ENCODE measurements at places on chromosomes 16 and 17.

- no peak for DNase-seq
Observed at GRCh38 chr17:11780621-11781020, 182.4 kb downstream of the DNAH9 start.

- DNase-seq: peak; percentile 82
Observed at GRCh38 chr16:52051414-52052172, 495.4 kb downstream of the TOX3 start.

- DNase-seq: no peak
Observed at GRCh38 chr16:64428463-64429113, 693.3 kb downstream of the CDH11 start.

GRCh38 chr17:49742166-49742638, 21.7 kb downstream of the FAM117A start:
- DNase-seq: no peak

- no peak for DNase-seq
Observed at GRCh38 chr17:49575679-49576087, at the start of gene NXPH3. NXPH3 (plus strand) TSS chr17:49575871; CDS start chr17:49576220, 349 bp downstream.

GRCh38 chr17:29237476-29238132, 9.1 kb upstream of the CRYBA1 start:
- DNase-seq: no peak

- peak; percentile 91 for DNase-seq
Observed at GRCh38 chr16:19532601-19533000, 8.9 kb downstream of the CCP110 start.

GRCh38 chr17:81212365-81212764, 10.4 kb downstream of the CEP131 start:
- no peak for DNase-seq

GRCh38 chr16:3825103-3825502, 55.4 kb downstream of the CREBBP start:
- DNase-seq: no peak

DNA sequence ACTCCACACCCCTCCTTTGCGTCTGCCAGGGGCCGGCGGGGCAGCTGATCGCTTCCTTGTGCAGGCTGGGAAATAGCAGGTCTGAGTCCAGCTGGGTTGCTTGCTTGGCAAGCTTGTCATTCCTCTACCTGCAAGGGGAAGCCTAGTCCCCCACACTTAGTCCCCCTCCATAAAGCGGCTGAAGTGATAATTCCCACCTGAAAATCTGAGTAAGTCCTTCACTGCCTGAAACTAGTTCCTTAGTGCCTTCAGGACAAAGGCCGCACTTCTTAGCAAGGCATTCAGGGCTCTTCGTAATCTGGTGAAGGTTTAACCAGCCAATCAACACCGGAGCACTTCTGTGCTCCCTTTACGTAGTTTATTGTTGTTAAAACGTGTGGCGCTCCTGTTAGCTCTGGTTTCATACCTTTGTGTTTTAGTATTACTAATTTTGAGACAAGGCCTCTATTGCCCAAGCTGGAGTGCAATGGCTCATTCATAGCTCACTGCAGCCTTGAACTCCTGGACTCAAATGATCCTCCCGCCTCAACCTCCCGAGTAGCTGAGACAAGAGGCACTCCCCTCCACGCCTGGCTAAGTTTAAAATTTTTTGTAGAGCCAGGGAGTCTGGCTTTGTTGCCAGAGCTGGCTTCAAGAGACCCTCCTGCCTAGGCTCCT, 817 bp downstream of the PSKH1 start:
- DNase-seq: no peak

- DNase-seq: no peak
Observed at GRCh38 chr16:5509794-5510193, 412.2 kb upstream of the EEF2KMT start.

- no peak for DNase-seq
Observed at GRCh38 chr17:81898029-81898866, 3.8 kb upstream of the NPB start.

- no peak for DNase-seq
Observed at GRCh38 chr16:68700120-68700519, 37.0 kb upstream of the CDH1 start.

GRCh38 chr17:74011966-74012365, 191.5 kb upstream of the RPL38 start:
- DNase-seq: no peak

DNA sequence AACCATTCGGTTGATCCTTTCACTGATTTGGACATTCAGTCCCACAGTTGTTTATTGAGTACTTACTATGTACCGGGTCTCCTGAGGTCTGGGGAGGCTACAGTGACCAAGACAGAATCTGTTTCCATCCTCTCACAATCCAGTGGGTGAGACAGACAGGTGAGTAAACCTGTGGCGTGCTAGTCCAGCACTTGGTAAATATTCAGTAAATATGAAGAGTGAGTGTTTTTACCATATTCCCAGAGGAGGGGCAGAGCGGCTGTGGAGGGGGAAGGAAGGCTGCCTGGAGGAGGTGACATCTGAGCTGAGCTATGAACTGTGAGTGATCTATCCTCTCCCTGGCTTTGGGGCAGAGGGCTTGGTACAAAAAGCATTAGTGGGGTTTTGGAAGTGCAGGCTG, 31.4 kb downstream of the CCR7 start:
- DNase-seq: no peak

DNA sequence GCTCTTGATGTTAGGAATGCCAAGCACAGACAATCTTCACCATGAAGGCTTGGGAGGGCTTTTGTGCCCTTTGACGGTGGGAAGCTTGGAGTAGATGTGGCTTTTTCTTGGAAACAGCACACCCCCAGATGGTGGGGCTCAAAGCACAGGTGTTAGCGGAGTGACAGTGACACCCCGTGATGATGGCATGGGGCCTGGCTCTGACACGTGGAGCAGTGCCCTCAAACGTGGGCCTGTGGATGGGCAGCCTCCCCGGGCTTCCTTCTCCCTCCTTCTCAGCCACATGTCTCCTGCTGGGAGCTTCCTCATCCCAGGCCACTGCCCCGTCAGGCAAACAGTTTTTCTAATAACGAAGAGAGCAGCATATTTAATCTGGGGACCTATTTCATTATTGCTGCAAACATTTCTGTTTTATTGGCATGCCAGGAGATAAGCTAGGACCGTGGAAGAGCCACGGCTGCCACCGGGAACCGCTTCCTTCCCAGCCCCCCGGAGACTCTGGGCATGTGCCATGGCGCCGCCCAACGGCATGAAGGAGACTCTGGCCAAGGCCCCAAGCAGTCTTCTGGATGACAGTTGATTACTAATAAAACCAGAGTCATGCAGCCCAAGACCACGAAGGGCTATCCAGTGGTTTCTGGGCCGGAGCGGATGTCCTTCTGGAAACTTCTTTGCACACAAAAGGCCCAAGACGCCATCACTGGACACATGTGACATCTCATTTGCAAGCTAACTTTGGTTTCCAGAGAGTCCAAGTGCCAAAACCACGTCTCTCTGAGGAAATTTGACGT, 280.3 kb upstream of the FOXF1 start:
- no peak for DNase-seq

- DNase-seq: no peak
Observed at GRCh38 chr17:13477180-13477611, 124.5 kb downstream of the HS3ST3A1 start.

DNA sequence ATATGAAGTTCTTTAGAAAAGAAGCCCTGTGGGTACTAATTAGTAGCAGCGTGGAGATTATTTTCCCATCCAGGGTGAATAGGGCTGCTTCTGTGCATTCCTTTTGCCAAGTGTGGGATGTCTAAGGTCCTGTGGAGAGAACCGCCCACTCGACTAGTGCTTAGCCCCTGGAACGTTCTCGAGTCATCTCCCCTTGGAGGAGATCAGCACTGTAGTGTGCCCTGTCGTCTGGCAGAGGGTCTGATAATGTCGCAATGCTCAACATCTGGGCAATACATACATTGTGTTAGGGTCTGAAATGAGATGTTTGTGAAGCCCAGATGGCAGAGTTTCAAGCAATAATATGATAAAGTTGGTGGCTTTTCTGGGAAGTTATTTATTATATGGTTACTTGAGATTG, 64.8 kb downstream of the SPECC1 start:
- no peak for DNase-seq

- DNase-seq: no peak
Observed at GRCh38 chr16:27127308-27127707, 60.6 kb downstream of the C16orf82 start.

DNA sequence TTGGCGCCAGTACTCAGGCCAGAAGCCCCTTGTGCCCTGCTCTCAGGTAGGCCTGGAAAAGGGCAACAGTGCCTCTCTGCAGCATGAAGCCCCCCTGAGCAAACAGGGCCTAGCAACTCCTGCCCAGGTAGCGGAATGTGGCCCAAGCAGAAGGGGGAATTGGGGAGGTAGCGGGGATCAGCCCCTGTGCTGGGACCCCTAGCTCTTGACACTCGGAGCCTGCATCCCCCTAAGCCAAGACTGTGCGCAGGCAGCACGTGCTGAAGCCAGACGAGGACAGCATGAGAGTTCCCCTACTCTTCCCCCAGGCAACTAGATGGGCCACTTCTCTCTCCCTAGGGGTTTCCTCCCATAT, 823 bp upstream of the CD2BP2 start:
- DNase-seq: no peak

GRCh38 chr17:17723354-17724261, 42.4 kb downstream of the RAI1 start:
- no peak for DNase-seq

DNA sequence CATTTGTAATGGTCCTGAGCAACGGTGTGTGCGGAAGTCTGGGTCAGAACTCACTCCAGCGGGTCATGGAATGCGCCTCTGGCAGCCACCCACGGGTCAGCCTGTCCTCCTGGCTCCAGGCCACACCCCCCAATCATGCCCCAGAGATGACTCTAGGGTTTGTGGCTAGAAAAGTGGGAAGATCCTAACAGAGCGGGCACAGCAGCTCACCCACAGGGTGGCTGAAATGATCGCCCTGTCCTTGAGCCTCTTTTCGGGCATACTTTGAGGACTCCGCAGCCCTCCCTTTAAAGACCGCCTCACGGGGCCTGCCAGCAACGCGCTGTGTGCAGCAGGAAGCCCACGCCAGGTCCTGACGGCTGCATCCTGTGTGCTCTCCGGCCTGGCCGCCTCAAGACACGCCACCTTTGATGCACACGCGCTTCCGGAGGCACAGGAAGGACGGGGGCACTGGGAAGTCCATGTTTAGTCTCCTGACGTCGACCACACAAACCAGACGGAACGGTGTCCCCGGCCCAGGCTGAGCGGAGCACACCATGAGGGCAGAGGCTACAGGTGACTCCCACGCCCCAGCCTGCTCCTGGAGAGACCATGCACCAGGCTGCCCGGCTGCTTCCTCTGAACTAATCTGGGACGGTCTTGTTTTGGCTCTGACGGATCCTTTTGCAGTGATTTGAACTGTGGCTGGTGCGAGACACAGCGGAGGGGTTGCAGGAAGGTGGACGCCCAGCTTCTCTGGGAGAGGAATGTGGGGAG, 92.9 kb downstream of the TBC1D16 start:
- DNase-seq: no peak

DNA sequence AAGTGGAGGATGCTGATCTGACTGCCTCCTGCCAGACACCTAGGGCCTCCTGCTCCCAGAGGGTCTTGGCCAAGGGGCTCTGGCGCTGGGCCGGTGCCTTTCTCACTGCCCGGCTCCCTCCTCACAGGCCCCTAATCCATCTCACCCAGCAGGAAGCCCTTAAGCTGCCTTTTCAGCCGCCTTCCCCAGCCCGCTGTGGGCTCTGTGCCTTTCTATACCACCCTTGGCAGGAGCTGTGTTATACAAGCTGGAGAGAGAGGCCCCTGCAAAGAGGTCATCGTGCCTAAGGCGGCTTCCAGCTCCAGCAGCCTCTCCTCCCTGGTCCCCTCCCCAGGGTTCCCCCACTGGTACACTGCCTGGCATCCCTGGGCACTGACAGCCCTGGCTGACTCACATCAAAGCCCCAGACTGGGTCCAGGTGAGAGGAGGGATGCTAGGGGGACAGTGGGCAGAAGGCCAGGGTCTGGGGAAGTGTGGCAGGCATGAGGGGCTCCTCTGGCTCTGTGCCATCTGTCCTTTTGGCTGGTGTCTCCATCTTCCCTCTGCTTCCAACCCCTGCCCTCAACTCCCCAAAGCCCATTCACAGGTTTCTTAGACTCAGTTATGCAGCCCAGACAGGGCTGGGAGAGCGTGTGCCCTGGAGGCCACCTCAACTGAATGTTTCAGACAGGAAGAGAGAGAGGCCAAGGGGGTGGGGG, 15.3 kb upstream of the FZD2 start:
- DNase-seq: no peak

DNA sequence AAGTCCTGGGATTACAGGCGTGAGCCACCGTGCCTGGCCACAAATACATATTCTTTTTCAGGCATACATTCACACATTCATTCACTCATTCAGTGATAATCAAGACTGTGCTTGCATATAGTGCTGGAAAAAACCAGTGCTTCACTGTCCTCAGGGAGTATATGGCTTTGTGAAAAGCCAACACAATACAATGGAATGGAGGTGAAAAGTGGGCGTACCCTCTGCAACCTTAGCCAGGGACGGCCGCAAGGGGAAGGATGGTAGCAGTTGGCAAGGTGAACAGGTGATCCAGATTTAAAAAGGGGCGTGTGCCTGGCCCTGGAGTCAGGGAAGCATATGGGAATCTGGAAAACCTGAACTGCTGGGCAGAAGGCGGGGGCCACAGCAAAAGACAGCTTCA, 18.1 kb upstream of the GAN start:
- no peak for DNase-seq

- DNase-seq: no peak
Observed at GRCh38 chr16:51155820-51156806, 5.0 kb upstream of the SALL1 start.

- DNase-seq: no peak
Observed at GRCh38 chr16:88886420-88886844, 20.0 kb upstream of the PABPN1L start.

DNA sequence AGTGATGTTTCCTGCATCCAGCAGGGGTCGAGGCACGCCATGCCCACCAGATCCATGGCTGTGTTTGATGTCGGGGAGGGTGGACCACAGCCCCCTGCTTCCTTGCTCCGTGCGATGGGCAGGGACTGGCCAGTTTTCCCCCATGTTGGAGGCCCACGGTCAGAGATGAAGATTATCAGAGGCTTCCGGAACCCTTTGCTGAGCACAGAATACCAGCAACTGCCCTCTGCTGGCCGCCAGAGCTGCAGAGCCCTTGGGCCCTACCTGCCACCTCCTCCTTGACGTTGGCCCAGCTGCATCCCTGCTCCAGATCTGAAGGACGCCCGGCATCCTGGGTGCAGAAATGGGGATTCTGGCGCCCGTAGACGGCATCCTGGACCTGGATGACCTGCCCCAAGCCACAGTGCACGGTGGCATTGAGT, 23.7 kb upstream of the BCO1 start:
- no peak for DNase-seq

GRCh38 chr17:37309051-37309450, 66.7 kb upstream of the C17orf78 start:
- no peak for DNase-seq

- DNase-seq: no peak
Observed at GRCh38 chr16:31529108-31529936, 1.6 kb downstream of the AHSP start.

GRCh38 chr17:2336852-2337543, at the start of gene SGSM2:
SGSM2 (plus strand) TSS chr17:2337501; CDS start chr17:2337689, 188 bp downstream.
- DNase-seq: peak; percentile 49

- DNase-seq: no peak
Observed at GRCh38 chr17:69597898-69598692, 183.6 kb downstream of the MAP2K6 start.
